Fibroblast of skin of left biceps (primary cell): ENCODE measurements at places on chromosomes 11 and 22.

- no peak for DNase-seq
These were observed 9.2 kb upstream of the NDUFS8 start for GRCh38 chr11:68021167-68021787.

- DNase-seq = no peak
These were observed 515 bp downstream of the BACE1 start for GRCh38 chr11:117315285-117316196.

GRCh38 chr11:10261821-10262220 lies 32.2 kb downstream of the SBF2 start:
- DNase-seq = no peak

DNA sequence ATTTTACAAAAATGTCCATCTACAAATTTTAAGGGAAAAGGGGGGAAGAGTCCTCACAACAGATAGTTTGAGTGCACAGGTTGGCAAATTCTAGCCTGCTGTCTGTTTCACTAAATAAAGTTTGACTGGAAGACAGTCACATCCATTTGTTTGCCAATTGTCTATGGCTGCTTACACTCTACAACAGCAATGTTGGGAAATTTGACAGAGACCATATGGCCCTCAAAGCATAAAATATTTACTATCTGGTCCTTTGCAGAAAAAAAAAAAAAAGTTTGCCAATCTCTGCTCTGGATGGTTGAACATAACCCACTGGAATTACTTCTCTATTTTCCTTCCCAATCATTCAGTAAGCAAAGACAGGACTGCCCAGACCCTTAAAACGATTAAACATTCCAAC lies 88.2 kb downstream of the FCHSD2 start:
- DNase-seq = no peak
